ENCODE measurements at places on chromosomes 2 and 18.

- H3K27me3 ChIP-seq, result no peaks in the 10 kb centered on the region
- H3K27ac ChIP-seq, result no peak overlapping the region
- no peak for DNase-seq
- H3K4me1 ChIP-seq, result no peaks in the 10 kb centered on the region
- no peaks in the 10 kb centered on the region for H3K36me3 ChIP-seq
These were observed 142.7 kb upstream of the ZNF804A start for GRCh38 chr2:184455624-184456023.

DNA sequence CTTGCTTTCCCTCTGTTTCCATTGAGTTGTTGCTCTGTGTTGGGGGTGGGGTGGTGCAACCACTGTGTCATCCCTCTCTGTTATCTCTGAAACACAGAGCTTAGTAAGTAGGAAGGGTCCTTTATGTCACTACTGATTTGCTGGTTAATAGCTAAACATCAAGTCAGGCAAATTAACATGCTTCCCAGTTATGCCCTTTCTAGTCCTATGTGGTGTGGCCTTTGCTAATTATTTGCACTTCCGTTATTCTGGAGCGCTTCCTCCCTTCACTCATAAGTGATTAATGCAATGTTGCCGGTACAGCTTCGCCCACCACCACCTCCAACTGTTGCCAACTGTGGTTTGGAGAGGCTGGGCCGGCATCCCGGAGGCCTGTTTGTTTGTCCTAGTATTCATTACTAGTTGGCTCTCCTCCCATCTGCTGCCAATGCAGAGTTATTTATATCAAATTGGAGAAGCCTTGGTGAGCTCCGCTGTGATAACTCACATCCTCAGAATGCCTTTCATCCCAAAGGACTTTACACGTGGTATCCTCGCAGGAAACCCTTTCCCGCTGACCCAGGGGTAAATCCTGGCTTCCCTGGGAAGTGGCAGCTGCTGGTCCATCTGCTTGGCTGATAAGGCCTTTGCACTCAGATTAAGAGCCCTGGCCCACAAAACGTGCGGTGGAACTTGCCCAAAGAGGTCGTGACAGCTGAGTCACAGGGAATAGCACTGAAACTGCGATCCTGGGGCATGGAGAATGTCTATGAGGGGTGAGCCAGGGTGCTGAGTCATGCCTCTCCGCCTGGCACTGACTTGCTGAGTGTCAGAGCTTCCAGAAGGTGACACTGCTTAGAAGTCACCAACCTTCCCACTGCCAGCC is 72.0 kb upstream of the ZCCHC2 start:
- no peak for DNase-seq
- no peaks in the 10 kb centered on the region for H3K27me3 ChIP-seq
- H3K4me1 ChIP-seq, result peaks cover 12% of the 10 kb centered on the region
- H3K36me3 ChIP-seq, result no peaks in the 10 kb centered on the region
- peak overlapping the region; percentile 36 for H3K27ac ChIP-seq

- H3K27me3 ChIP-seq, result no peaks in the 10 kb centered on the region
- no peak overlapping the region for H3K4me3 ChIP-seq
These were observed 12.0 kb upstream of the GALM start for GRCh38 chr2:38653715-38654527.

DNA sequence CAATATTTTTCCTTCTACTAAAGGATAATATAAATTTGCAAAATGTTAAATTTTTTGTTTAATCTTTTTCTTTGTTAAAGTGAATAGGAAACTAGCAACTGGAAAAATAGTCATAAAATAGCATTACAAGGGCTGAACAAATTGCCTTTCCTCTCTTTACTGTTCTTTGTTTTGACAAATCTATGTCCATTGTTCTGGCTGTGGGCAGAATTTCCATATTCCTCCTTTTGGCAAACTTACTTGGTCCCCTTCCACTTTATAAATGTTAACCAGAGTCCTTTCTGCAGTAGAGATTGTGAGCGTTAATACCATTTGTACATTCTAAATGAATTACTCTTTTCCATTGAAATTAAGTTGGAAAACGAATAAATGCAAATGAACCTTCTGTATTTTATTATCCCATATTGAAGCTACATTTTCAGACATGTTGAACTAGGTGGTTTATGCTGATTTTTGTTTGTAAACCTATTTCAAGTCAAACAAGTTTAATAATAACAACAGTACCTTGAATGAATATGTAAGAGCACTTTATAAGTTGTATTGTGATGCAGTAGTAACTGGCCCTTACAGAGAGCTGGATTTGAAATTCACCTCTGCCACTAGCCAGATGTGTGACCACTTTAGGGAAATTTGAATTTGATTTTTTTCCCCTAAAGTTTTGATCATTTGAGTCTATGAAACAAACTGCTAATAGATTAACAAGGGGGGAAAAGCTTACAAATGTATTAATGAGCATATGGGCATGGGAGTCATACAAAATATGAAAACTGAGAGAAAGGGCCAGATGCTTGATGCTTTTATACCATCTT is 3.3 kb downstream of the RNF125 start:
- no peaks in the 10 kb centered on the region for H3K27me3 ChIP-seq
- H3K27ac ChIP-seq, result no peak overlapping the region
- DNase-seq, result no peak
- no peaks in the 10 kb centered on the region for H3K4me1 ChIP-seq
- no peaks in the 10 kb centered on the region for H3K36me3 ChIP-seq

- no peaks in the 10 kb centered on the region for H3K36me3 ChIP-seq
- no peak overlapping the region for H3K27ac ChIP-seq
- no peak overlapping the region for H3K4me3 ChIP-seq
- H3K4me1 ChIP-seq, result no peaks in the 10 kb centered on the region
- DNase-seq, result no peak
- peaks cover 4% of the 10 kb centered on the region for H3K27me3 ChIP-seq
These were observed 108.1 kb downstream of the FTCDNL1 start for GRCh38 chr2:199742884-199743283.

DNA sequence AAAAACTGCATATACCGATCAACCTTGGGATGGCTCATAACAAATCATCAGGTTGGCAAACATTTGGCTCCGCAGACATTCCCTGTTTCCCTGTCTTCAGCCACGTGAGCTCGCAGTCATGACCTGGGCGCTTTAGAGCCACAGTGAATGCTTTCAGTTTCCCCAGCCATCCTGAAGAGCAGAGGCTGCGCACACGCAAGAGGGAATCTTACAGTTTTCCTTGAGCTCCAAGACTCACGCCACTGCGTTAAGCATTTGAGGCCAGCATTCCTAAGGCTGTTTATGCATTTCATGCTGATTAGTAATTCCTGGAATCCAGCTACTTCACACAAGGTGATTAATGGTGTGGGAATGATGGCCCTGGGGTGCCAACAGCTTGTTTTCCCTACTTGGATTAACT is 95.1 kb downstream of the MTCL1 start:
- peak overlapping the region; percentile 5 for H3K4me3 ChIP-seq
- peak overlapping the region; percentile 75 for H3K27ac ChIP-seq
- no peaks in the 10 kb centered on the region for H3K36me3 ChIP-seq
- no peaks in the 10 kb centered on the region for H3K27me3 ChIP-seq

- no peak for DNase-seq
- H3K4me1 ChIP-seq, result no peaks in the 10 kb centered on the region
- no peaks in the 10 kb centered on the region for H3K27me3 ChIP-seq
- H3K27ac ChIP-seq, result no peak overlapping the region
- H3K4me3 ChIP-seq, result no peak overlapping the region
- no peaks in the 10 kb centered on the region for H3K36me3 ChIP-seq
These were observed 241.6 kb upstream of the FN1 start for GRCh38 chr2:215677481-215677880.

DNA sequence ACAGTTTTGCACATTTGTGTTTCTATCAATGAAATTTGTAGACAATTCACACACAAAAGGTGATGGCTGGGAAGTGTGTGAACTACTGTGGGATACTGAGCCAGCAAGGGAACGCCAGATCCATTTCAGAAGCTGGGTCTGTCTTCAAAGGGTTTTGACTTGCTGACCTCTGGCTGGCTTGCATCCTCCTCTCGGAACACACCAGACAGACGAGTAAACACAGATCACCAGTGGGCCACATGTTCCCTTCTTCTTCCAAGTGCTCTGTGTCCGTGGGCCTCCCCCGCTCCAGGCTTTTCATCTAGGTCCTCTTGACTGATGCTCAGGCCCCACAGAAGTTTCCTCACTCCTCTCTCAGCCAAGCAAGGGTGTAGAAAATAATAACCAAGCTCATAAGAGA is 122.2 kb upstream of the OSR1 start:
- no peak for DNase-seq
- H3K36me3 ChIP-seq, result no peaks in the 10 kb centered on the region
- H3K27ac ChIP-seq, result no peak overlapping the region
- H3K4me3 ChIP-seq, result no peak overlapping the region
- H3K4me1 ChIP-seq, result no peaks in the 10 kb centered on the region

- DNase-seq, result no peak
- no peaks in the 10 kb centered on the region for H3K27me3 ChIP-seq
- peaks cover 34% of the 10 kb centered on the region for H3K4me1 ChIP-seq
- no peaks in the 10 kb centered on the region for H3K36me3 ChIP-seq
These were observed 2.0 kb upstream of the UBE2F start for GRCh38 chr2:237964578-237965404.

DNA sequence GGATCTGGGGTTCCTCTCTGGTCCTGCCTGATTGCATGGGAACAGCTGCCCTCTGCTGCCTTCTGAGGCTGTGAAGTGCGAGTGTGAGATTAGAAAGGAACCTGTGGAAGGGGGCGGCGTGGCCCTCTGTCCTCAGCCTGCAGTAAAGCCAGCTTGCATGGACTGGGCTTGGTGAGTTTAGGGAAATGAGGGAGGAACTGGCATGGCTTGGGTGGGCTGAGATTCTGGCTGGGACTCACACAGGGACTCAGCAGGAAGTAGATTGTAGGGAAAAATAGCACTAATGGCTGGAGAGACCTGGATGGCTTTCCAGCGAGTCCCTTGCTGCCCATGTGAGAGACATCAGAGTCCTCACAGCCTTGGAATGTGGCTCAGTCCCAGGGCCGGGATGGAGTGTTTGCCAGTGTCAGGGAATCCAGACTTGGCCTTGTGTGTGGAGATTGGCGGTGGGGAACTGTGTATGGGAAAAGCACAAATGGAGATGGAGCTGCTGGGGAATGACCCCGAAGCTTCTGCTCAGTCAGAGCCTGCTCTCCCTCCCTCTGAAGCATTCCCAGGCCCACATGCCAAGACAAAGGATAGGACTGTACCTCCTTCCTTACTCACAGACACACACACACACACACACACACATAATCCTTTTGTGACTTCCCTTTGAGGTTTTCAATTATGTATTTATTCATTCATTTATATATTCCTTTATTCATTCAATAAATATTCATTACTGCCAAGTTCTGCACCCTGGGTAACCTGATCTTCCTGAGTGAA is 115.4 kb downstream of the ACAA2 start:
- DNase-seq, result no peak
- H3K27ac ChIP-seq, result no peak overlapping the region
- no peaks in the 10 kb centered on the region for H3K4me1 ChIP-seq
- H3K36me3 ChIP-seq, result no peaks in the 10 kb centered on the region

- H3K4me3 ChIP-seq, result no peak overlapping the region
- DNase-seq, result peak; percentile 37
- peak overlapping the region; percentile 68 for H3K27ac ChIP-seq
- no peaks in the 10 kb centered on the region for H3K27me3 ChIP-seq
- H3K4me1 ChIP-seq, result peaks cover 41% of the 10 kb centered on the region
- H3K36me3 ChIP-seq, result no peaks in the 10 kb centered on the region
These were observed 96.2 kb downstream of the CABLES1 start for GRCh38 chr18:23231340-23232021.

DNA sequence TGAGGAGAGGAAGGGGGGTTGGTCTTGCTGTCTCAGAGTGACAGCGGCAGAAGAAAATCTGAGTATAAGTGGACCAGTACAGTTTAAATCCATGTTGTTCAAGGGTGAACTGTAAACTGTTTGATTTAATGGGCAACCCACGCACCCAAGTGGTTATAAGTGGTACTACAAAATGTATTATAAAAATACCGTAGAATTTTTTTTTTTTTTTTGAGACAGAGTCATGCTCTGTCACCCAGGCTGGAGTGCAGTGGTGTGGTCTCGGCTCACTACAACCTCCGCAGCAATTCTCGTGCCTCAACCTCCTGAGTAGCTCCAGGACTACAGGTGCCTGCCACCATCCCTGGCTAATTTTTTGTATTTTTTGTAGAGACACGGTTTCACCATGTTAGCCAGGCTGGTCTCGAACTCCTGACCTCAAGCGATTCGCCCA is 2.1 kb upstream of the CHCHD5 start:
- no peak overlapping the region for H3K4me3 ChIP-seq
- H3K27ac ChIP-seq, result no peak overlapping the region
- H3K4me1 ChIP-seq, result peaks cover 19% of the 10 kb centered on the region
- no peak for DNase-seq
- H3K27me3 ChIP-seq, result no peaks in the 10 kb centered on the region
- H3K36me3 ChIP-seq, result peaks cover 15% of the 10 kb centered on the region

GRCh38 chr2:135043345-135043744 is 3.9 kb downstream of the MAP3K19 start:
- H3K4me1 ChIP-seq, result no peaks in the 10 kb centered on the region
- H3K27me3 ChIP-seq, result no peaks in the 10 kb centered on the region
- DNase-seq, result no peak
- H3K27ac ChIP-seq, result no peak overlapping the region
- H3K4me3 ChIP-seq, result no peak overlapping the region
- no peaks in the 10 kb centered on the region for H3K36me3 ChIP-seq

Measured in esophagus squamous epithelium (tissue), 5 donors.